NCI-H1930 (cell line): ENCODE measurements at places on chromosomes 4 and X.
A peak's percentile ranks its signal among the peaks of the same experiment; 100 is the strongest.

- DNase-seq: no peak
Observed at GRCh38 chrX:150934453-150934852, 36.0 kb upstream of the CD99L2 start.

- DNase-seq: no peak
Observed at GRCh38 chrX:84335121-84335520, 147.1 kb upstream of the RPS6KA6 start.

GRCh38 chrX:148620023-148620422 lies 119.6 kb downstream of the AFF2 start:
- no peak for DNase-seq

- DNase-seq: no peak
Observed at GRCh38 chr4:28548594-28548993, 1688.0 kb downstream of the STIM2 start.

DNA sequence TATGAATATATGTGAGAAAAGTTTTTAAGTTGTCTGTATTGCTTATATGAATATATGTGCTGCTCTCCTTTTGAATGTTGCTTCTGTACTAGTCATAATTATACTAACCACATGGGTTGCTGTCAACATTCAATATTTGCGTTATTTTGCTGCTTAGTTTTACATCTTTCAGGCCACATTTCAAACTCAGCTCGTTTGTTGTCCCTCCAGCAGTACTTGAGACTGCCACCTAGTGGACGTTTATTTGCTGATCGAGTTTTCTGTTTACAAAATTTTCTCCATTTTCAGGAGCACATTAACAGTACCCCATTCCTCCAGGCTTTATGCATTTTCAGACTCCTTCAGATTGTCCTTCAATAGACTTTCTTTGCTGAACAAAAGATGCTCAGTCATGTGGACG lies 75.8 kb downstream of the NUDT11 start:
- DNase-seq: no peak

DNA sequence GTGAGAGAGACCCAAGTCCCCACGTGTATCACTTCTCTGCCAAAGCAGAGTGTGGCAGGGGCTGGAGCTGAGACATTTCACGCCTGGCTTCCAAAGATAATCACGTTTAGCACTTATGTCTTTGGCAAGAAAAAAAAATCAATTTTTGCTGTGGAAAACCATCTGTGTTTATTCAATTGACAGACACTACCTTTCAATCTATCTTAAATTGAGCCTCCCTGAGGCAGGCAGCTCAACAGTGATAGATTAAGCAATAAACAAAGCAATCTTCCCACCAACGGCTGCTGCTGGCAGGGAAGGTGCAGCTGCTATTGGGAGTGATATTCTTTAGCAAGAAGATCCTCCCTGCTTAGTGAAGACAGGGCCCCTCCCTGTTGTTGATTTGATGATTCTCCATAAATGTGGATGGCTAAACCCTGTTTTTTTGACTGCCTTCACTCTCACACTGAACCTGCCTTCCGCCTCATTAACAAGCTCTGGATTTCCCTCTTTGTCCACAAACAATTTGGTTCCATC lies 11.6 kb upstream of the MAGEB17 start:
- no peak for DNase-seq

DNA sequence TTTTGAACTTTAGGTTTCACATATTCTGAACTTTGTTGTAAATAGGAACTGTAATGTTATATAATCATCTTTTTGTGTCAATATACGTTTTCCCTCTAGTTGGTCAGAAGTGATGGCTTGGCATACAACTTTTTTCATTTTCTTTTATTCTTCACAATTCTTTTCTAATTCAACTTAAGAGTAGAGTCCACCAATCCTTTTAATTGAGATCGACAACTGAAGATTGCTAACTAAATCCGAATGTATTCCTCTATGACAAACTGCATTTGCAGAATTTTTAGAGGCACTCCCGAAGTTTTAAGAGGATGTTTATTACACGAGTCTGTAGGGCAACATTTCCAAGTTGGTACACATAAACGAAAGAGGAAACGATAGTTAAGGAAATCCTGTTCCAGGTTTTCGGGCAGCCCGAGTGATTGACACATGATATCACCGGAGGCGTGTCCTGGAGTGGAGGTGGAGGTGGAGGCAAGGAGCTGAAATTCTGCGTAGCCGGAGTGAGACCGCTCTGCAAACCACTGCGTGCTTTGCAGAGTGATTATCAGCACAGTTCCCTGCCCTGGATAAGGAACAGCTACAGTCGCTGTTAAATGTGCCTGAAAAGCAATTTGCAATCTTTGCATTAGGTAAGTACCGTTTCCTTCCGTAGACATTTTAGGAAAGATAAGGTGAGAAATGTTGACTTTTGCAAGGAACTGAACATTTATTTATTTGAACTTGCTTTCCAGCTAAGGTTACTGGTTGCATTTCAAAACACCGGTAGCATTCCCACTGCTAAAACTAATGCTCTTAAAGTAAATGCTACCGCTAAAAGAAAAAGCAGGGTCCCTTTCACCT lies at the start of gene SPRY1:
Gene SPRY1 (plus strand): TSS at position 489 of the 837 bp plus-strand sequence. CDS start 4,797 bp downstream, outside the sequence.
- peak; percentile 75 for DNase-seq

DNA sequence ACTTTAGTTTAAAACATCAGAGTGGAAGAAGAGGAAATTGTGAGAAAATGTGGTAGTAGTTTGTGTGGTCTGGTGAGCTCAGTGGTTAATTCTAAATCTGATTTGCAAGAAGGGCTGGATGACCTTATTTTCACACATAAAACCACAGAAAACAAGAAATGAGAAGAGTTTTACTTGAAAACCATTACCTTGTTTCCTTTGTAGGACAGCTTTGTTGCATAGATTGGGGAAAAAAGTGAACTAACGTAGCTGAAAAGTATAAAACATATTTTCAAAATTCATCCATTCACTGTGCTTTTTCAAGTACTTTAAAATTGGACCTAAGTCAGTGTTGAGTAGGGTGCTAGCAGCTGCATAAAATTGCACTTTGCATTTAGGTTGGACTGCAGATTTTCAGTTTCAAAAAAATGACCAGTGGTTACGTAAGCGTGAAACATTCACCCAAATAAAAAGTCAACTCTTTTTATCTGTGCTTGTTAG lies 211.3 kb downstream of the ARHGAP10 start:
- no peak for DNase-seq
